ENCODE measurements at places on chromosomes 13 and 19.

DNA sequence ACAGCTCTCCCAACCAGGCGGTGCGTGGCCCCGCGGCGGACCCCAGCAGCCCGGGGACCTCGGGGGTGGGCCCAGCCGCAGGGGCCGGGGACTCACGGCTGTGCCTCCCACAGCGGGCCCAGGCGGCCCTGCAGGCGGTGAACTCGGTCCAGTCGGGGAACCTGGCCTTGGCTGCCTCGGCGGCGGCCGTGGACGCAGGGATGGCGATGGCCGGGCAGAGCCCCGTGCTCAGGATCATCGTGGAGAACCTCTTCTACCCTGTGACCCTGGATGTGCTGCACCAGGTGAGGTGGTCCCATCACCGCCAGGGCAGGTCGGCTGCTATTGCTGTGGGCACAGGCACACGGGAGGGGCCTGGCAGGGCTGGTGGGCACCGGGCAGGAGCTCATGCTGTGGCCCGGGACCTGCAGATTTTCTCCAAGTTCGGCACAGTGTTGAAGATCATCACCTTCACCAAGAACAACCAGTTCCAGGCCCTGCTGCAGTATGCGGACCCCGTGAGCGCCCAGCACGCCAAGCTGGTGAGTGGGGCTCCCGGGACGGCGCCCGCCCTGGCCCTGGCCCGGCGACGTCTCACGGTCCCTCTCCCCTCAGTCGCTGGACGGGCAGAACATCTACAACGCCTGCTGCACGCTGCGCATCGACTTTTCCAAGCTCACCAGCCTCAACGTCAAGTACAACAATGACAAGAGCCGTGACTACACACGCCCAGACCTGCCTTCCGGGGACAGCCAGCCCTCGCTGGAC, 7.3 kb downstream of the PTBP1 start:
- no peak for DNase-seq

GRCh38 chr13:98490866-98491265, 86.0 kb downstream of the STK24 start:
- DNase-seq, result no peak

DNA sequence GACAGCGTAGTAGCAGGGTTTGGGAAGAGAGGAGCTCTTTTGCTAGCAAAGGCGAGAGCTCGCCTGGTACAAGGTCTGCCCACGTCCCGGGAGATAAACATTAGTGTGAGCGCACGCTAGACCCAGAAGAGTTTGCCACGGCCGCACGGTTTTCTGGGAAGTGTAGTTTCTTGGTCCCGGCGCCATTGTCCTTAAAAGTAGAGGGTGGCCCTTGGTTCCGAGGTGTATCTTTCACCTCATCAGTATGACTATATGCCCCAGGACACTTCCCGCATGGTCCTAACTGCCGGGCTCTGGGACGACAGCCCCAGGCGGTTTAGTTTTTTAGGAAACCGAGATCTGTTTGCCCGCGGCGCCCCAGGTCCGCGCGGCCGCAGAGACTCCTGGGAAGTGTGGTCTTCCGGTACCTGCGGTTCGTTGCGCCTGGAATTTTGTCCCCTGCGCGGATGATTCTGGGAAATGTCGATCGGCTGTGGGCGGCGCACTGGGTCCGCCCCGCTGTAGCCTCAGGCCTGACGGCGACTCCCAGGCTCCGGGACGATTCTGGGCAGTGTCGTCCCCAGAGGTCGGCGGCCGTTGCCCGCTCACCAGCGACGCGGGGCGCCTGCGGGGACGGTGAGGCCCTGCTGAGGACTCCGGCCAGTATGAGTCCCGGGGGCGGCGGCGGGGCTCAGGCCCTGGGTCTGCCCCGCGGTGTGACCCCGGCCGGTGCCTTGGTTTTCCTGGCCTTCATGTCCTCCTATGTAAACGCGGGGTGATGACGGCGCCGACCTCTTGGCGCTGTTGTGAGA, at the start of gene ZNF181:
Gene ZNF181 (plus strand): TSS at position 498 of the 791 bp plus-strand sequence. CDS start 795 bp downstream, outside the sequence.
- peak; percentile 71 for DNase-seq

DNA sequence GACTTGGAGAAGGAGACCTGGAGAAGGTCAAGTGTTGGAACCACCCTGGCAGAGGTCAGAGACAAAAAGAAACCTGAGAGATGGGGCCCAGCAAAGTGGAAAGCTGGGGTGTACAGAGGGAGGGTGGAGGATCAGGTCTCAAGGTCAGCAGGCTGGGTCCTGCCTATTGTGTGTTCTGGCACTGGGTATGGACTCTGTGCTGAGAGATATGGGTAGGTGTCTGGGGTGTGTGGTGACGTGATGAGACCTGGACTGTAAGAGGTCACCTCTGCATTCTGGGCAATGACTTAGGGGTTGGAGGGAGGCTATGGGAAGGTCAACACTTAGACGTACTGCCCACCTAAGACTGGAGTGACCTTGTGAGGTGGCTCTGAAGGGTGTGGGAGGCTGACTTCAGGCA, 88.1 kb downstream of the SCGB2B2 start:
- DNase-seq, result no peak

DNA sequence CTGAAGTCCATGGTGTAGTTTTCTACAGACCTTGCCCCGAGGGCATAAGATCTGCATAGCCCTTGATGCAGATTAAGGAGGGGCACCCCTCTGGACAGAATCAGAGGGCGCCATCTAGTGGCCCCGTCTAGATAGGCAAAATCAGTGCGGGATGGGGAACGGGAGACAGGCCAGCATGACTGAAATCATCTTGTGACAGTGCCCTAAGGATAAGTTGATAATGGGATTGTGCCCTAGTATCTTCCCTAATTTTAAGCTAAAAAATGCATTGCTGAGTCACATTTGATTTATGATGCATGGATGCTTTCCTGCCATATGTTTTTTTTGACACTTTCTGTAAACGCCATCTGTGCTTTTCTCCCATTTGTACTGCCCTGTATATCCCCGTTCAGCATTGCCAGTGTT, 19.0 kb upstream of the GPI start:
- DNase-seq, result no peak

GRCh38 chr13:50884265-50884664, 25.3 kb upstream of the RNASEH2B start:
- no peak for DNase-seq

DNA sequence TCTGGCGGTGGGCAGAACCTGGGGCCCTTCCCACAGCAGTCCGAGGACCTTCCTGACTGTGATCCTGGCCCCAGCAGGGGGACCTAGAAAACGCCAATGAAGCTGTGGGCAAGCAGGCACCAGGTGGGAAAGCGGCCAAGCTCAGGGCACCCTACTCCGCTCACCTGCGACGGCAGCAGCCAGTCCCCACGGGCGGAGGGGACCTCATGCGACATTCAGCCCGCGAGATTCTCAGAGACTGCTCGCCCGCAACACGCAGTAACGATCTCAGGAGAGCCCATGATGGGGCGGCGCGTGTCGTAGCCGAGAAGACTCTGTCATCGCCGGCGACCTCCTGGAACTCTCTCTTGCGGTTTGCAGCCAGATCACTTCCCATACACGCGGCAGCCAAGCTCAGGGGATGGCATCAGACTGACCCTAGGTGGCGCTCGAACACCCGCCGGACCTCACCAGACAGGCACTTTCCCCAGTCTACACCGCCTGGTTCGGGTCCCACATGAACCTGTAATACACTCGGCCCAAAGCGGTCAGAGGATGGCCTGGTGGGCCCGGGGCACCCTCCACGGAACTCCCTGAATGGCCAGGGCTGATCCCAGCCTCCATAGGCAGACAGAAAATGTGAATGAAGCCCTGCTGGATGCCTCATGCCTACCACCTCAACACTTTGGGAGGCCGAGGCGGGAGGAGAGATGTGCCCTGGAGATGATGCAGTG, 26.5 kb downstream of the MAN2B1 start:
- DNase-seq, result peak; percentile 57

GRCh38 chr19:5547881-5548280, 19.9 kb downstream of the TINCR start:
- no peak for DNase-seq

- no peak for DNase-seq
Observed at GRCh38 chr13:27053210-27053884, 118.3 kb downstream of the USP12 start.

- no peak for DNase-seq
Observed at GRCh38 chr19:18733196-18733647, 49.7 kb downstream of the CRTC1 start.

- no peak for DNase-seq
Observed at GRCh38 chr19:55058781-55059610, 4.0 kb downstream of the RDH13 start.

DNA sequence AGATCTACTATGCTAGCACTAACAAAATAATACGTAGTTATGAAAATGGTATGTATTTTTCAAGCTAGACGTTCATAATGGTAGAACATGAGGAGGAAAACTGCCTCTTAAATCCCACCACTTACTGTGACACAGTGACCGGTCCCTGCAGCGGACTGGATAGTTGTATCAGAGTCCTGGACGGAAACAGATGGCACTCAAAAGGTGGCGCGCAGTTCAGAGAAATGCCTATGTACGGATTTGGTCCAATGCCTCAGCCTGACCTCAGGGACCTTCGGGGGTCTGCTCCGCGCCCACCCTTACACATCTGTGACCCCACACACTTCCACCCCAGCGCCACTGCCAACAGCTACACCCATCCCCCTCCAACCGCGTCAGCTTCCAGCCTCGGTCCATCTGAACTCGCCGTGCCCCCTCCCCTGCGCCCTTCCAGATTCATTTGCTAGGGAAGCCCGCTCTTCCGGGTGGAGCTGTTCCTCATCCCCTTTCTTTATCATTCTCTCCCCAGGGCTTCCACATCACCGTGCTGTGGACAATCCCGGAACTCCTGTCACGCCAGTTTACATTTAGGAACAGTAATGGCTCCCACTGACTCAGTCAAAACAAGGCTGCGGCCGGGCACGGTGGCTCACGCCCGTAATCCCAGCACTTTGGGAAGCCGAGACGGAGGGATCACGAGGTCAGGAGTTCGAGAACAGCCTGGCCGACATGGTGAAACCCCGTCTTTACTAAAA, 792 bp upstream of the LENG8 start:
- no peak for DNase-seq

GRCh38 chr19:55379174-55379573, 2.5 kb downstream of the TMEM190 start:
- no peak for DNase-seq

GRCh38 chr13:61021838-61022237, 393.8 kb downstream of the PCDH20 start:
- DNase-seq, result no peak

- no peak for DNase-seq
Observed at GRCh38 chr13:43431841-43432240, 354.9 kb downstream of the ENOX1 start.

- DNase-seq, result no peak
Observed at GRCh38 chr19:46978171-46978869, 41.3 kb upstream of the NPAS1 start.

DNA sequence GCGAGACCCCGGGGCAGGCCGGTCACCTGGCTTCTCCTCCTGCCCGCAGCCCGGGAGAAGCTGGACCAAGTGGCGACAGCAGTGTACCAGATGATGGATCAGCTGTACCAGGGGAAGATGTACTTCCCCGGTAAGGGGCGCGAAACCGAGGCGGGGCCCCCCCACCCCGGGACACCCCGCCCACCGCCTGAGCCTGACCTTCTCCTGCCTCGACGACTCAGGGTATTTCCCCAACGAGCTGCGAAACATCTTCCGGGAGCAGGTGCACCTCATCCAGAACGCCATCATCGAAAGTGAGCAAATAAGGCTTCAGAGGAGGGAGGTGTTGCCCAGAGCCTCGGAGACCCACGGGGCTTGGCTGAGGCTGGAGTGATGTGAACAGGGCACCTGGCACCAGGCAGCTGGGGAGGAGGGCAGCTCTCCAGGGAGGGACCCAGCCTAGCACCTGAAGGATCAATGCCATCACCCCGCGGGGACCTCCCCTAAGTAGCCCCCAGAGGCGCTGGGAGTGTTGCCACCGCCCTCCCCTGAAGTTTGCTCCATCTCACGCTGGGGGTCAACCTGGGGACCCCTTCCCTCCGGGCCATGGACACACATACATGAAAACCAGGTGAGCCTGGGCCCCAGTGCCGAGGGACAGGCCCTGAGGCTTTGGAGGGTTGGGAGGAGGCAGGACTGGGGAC, 629 bp downstream of the IZUMO4 start:
- DNase-seq, result no peak

GRCh38 chr13:80177327-80177726, 163.6 kb downstream of the SPRY2 start:
- DNase-seq, result no peak

DNA sequence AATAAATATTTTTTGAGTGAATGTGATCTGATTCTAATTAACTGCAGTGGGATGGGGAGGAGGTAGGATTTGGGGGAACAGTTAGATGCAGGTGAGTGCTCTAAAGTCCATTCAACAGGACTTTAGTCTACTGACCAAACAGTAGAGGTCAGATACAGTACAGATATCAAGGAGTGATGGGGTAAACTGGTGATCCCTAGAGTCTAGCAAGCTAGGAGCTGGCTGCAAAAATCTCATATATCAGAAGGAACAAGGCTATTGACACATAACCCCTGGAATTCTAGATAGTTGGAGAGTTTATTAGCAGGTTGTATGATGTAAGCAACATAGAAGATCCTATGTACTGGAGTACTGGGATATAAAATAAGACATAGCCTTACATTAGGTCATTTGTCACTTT, 131.6 kb downstream of the HS6ST3 start:
- DNase-seq, result no peak

GRCh38 chr13:113103646-113104045, 1.9 kb upstream of the F7 start:
- no peak for DNase-seq

DNA sequence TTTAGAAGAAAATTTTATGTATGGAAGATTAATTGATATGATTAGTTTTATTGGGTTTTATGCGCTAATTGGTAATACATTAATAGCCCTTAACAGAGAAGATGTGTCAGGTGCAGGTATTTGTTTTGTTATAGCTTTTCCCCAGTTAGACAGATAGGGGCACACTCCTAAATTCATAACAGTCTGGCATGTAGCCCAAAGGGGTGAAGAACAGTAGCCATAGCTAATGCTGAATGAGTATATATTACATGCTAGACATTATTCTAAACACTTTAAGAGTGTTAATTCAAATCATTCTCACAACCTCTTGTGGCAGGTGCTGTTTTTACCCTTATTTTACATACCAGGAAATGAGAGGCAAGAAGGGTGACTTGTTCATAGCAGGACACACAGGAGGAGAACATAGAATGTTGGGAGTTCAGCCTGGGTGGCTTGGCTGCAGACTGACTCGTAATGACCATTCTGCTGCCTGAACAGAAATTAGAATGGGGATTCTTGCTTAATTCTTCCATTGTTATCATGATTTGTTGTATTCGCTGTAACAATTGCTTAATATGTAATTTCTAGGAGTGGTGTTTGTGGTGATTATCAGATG, 20.1 kb downstream of the PCCA start:
- DNase-seq, result no peak

DNA sequence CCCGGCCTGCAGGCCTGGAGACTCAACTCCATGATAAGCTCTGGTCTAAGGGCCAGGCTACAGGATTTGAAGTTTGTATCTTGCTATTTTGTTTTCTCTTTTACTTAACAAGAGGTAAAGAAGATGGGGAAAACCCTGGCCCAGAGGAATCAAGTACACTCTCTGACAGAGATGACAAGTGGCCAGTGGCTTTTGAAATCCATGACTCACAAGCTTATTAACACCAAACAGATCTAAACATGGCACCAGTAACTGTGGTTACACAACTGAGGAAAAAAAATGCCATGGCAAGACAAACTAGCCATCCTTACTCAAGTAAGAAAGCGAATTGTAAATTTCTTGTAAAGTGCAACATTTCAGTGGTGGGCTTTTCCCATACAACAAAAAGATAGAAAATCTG, 72.6 kb upstream of the SERTM1 start:
- DNase-seq, result no peak

All from GM12864 (cell line).